ENCODE measurements at places on chromosomes 5 and 9.
A peak's percentile ranks its signal among the peaks of the same experiment; 100 is the strongest.

GRCh38 chr5:143583409-143583808, 179.9 kb upstream of the NR3C1 start:
- DNase-seq: peak; percentile 35

GRCh38 chr5:131280417-131280816, 16.6 kb downstream of the CDC42SE2 start:
- no peak for DNase-seq

DNA sequence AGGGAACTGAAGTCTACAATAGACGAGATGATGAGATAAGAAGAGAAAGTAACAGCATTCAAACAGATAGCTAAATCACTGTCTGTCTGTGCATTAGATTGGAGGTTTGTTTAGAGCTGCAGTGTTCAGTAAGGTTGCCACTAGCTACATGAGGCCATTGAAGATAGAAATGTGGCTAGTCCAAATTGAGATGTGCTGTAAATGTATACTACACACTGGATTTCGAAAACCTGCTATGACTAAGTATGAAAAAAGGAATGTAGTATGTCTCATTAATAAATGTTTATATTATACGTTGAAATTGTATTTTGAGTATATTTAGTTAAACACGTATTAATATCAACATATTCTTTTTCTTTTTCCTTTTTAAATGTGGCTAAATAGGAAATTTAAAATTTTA, 142.1 kb downstream of the XRCC4 start:
- DNase-seq: no peak

- DNase-seq: no peak
These were observed 155.0 kb upstream of the PANK3 start for GRCh38 chr5:168734119-168734518.

DNA sequence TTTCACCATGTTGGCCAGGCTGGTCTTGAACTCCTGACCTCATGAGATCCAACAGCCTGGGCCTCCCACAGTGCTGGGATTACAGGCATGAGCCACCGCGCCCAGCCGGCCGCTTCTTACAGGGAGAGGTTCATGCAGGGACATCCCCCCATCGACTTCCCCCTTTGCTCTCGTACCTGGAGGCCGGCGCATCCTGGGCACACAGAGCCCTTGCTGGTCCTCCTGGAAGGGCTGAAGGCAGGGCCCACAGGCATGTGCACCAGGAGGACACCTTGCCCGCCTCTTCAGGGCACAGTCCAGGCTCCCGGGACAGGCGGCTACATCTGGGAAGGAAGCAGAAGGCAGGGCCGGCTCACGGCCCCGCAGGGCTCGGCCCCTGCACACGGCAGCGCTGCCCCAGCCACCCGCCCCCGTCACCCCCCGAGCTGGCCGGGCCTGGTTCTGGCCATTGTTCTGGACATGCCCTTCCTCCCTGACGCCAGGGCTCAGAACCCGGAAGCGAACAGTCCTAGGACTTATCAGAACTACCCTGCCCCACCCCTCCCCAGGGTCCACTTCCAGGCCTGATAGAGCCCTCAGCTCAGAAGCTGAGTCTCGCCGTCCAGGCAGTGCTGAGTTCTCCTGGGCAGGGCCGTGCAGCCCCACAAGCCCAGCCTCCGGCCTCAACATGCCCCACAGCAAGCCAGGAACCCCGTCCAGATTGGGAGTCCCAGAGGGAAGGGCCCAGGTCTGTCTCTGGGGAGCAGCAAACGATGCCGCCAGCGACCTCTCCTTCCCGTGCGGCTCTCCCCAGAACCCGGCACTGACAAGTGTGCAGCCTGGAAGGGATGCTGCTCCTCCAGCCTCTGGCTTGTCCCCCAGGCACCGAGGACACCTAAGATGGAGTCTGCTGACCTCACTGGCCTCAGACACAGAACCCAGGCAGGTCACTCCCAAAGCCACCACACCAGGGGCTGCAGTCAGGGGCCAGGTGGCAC, 2.9 kb downstream of the NPDC1 start:
- DNase-seq: no peak

GRCh38 chr5:16487456-16487855, 21.9 kb upstream of the ZNF622 start:
- no peak for DNase-seq

DNA sequence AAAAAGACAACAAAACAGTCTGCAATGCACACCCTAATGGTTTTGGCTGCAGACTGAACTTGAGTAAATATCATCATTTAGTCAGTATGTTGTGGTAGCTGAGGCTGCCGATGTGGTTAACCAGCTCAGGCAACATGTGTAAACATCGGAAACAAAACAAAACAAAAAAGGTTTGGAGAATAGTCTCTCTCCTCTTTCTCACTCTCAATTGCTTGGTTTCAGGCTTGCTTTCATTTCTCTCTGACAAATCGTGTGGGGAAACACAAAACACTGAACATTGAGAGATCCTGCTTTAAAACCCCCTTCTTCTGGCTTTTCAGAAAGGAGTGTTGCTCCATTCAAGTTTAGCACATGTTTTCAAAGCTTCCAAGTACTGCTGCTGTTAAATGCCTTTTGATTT, 453.3 kb downstream of the BNC2 start:
- DNase-seq: peak; percentile 16

GRCh38 chr9:13281356-13282016, 2.0 kb upstream of the MPDZ start:
- no peak for DNase-seq

- no peak for DNase-seq
These were observed 41.6 kb downstream of the TSTD2 start for GRCh38 chr9:97591535-97591934.

DNA sequence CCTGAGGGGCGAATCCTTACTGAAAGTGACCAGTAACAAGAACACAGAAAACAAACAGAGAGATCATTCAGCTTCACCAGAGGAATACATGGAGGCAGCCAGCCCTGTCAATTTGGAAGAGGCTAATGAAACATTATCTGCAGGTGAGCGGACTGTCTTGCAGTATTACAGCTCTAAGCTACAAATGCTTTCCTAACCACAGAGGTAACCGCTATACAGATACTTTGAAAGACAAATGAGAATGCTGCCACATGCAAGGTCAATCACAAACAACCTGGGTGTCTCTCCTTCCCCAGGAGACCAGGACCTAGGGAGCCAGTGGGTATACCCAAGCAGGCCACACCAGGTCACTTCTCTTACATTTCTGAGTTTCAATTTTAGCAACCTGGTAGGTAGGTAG, 30.2 kb downstream of the EFNA5 start:
- no peak for DNase-seq

DNA sequence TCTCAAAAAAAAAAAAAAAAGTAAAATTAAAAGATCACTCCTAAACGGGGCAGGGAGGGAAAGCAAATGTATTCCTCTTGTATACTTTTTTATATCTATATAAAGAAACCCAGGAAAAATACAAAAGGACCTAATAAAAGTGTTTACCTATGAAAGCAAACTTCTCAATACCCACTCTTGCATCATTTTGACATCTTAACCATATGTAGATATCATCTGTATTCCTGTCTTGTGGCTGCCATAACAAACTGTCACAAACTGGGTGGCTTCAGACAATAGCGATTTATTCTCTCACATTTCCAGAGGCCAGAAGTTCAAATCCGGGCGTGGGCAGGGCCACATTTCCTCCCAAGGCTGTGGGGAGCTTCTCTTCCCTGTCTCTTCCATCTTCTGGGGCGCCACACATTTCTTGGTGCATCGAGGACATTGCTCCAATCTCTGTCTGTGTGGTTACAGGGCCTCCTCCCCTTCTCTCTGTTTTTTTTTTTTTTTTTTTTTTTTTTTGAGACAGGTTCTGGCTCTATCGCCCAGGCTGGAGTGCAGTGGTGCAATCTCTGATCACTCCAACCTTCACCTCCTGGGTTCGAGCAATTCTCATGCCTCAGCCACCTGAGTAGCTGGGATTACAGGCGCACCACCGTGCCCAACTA, 58.4 kb upstream of the IL17B start:
- DNase-seq: no peak

GRCh38 chr5:21817668-21818369, 1035.3 kb downstream of the CDH12 start:
- DNase-seq: no peak

- DNase-seq: no peak
These were observed 62.6 kb upstream of the CEMIP2 start for GRCh38 chr9:71830929-71831328.

GRCh38 chr5:73378070-73378469, 70.5 kb downstream of the FOXD1 start:
- no peak for DNase-seq

DNA sequence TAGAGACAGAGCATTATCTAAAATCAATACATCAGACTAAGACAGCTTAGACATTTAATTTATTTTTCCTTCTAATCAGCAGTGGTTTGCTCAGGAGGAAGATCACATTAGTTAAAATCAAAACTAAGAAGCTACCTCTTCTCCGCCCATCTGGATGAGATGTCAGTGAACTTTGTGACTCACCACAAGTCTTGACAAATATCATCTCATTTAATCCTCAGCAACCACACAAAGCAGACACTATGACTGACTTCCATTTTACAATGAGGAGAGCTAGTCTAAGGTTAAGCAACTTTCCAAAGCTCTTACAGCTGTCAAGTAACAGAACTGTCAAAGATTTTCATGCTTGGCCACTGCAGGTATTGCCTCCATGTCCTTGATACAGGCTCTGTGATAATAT, 289.5 kb downstream of the DEPDC1B start:
- no peak for DNase-seq

- DNase-seq: no peak
These were observed 23.5 kb downstream of the PTTG1 start for GRCh38 chr5:160445132-160445531.

GRCh38 chr9:8677741-8678140, 878.2 kb upstream of the DMAC1 start:
- DNase-seq: no peak

DNA sequence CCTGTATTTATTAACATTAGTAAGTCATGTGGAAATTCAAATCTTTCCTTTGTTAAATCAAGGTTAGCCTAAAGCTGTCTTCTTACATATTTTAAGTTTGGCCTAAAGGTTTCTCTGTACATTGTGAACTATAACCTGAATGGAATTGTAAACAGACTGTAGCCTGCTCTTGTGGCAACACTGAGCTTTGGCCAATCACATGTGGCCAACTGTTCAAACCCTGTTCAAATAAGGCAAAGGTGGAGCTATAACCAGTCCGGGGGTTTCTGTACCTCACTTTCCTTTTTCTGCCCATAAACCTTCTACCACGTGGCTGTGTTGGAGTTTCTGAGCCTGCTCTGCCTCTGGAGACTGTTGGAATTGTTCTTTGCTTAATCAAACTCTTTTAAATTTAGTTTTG, 3.3 kb upstream of the HAPLN1 start:
- DNase-seq: no peak

GRCh38 chr5:115096034-115096769, 73.5 kb downstream of the TRIM36 start:
- no peak for DNase-seq

- DNase-seq: no peak
These were observed 30.7 kb downstream of the DNM1 start for GRCh38 chr9:128233817-128234406.

DNA sequence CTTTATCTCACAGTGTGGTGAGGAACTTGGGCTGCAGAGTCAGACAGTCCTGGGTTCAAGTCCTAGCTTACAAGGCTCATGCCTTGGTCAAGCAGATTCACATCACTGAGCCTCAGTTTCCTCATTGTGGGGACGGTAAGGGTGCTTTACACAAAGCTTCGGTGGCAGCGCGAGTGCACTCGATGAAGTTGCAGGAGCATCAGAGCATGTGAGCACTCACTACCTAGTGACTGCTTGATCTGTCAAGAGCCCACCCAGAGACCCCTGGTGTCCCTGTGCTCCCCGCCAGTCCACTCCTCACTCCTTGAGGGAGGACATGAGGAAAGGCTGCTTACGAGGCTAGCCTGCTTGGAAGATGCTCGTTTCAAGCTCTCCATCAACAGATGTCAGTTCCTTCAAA, 56.2 kb upstream of the GARNL3 start:
- no peak for DNase-seq

- DNase-seq: no peak
These were observed 20.3 kb downstream of the EXOC3 start for GRCh38 chr5:463301-463700.

DNA sequence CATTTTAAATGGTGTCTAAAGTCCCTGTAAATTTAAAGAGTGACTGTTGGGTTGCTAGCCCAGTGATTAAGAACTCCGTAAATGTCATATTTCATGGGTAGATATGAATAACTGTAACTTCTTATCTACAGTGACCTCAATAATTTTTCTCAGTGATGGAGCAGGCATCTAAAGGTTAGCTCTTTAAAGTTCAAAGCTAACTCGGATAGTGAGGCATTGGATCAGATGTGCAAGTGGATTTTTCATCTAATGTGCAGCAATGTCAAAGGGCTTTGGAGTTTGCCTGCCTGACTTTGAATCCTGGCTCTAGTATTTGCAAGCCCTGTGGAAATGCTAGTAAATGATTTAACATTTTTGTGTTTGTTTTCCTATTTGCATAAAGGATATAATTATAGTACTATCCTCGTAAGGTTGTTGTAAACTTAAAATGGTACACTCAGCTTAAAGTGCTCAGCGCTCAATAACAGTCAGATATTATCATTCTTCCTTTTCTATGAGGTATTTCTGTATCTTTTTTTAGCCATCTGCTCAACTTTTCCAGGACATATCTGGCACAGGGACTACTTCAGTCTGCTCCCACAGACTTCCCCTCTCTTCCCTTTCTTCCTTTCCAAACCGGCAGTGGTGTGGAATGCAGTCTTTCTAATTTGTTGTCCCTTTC, 163.7 kb upstream of the ELL2 start:
- no peak for DNase-seq

DNA sequence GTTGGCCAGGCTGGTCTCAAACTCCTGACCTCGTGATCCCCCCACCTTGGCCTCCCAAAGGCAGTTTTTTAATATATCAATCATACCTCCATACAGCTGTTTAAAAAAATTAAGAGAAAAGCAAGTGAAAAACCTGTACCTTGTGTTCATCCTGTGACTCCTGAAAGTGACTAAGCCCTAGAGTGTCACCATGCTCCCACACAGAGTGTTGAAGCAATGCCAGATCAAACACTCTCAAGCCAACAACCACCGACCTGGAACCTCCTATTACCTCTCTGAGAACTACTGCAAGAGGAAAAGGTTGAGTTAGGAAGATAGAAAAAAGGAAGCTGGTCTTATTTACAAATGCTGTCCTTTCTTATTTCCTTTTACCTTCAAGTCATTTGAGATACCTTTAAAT, 123.5 kb downstream of the RASEF start:
- no peak for DNase-seq

- no peak for DNase-seq
These were observed 282.4 kb upstream of the ZNF462 start for GRCh38 chr9:106580546-106580945.

GRCh38 chr5:52580921-52581320, 206.8 kb upstream of the ITGA1 start:
- DNase-seq: no peak

DNA sequence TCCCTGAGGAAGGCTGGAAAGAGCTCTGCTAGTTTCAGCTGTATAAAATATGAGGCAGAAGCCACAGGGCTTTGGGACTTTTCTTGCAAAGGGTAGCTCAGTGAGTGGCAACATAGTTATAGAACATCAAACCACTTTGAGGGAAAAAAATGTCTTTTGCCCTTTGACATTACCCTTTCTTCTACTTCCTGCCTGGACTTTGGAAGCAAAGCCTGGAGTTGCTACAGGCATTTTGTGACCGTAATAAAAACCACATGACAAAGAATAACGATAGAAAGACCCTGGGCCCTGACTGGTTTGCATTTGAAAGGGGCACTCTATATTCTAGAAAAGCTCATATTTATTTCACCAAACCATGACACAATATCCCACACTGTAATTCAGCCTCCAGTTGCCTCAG, 440.9 kb downstream of the DIRAS2 start:
- no peak for DNase-seq

GRCh38 chr5:36363101-36363500, 61.4 kb upstream of the RANBP3L start:
- no peak for DNase-seq

Data from activated CD4-positive, alpha-beta T cell treated with anti-CD3 and anti-CD28 coated beads, Interleukin-2, amount 50 U/mL, for 16 hours (primary cell).